ENCODE measurements at places on chromosomes 1 and 21.

DNA sequence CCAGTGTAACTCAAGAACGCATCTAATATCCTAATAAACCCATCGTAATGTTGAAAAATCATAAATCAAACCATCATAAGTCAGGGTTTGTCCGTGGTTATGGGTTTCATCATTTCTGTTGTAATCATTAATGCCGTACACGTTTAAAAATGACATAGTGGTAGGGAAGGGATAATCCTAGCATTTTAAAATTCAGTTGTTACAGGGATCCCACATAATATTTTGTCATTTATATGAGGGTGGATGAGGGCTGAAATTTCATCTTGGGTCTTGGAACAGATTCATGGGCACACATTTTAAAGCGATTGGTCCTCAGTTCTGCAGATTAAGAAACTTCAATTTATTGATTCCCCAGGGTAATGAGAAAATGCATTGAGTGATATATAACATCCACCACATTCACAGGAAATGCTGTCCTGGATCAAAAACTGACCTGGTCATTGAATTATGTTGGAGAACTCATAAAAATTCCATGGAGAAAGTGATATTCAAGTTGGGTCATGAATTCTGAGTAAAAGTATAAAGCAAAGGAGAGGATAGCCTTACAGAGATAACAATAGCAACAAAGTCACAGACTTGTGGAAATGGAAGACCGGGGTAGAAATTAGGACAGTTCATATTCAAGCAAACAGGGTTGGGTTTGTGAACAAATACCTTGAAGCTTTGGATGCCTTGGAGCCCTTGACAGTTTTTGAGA lies 1527.3 kb upstream of the TPTE start:
- no peak for DNase-seq

- no peak for DNase-seq
Measured at GRCh38 chr1:162663589-162664106, 31.4 kb downstream of the DDR2 start.

DNA sequence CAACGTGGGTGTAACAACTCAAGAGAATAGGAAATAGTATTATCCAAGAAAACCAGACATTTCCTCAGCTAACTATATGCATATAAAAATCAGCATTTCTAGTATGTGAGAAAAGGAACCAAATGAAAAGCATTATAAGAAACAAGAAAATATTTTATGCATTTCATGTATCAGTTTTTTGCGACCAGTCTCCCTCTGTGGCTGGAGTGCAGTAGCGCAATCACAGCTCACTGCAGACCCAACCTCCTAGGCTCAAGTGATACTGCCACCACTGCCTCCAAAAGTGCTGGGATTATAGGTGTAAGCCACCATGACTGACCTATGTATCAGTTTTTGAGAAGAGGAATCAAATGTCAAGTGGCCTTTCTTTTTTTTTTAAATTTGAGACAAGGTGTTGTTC lies 31.0 kb downstream of the SLC16A1 start:
- DNase-seq, result no peak

DNA sequence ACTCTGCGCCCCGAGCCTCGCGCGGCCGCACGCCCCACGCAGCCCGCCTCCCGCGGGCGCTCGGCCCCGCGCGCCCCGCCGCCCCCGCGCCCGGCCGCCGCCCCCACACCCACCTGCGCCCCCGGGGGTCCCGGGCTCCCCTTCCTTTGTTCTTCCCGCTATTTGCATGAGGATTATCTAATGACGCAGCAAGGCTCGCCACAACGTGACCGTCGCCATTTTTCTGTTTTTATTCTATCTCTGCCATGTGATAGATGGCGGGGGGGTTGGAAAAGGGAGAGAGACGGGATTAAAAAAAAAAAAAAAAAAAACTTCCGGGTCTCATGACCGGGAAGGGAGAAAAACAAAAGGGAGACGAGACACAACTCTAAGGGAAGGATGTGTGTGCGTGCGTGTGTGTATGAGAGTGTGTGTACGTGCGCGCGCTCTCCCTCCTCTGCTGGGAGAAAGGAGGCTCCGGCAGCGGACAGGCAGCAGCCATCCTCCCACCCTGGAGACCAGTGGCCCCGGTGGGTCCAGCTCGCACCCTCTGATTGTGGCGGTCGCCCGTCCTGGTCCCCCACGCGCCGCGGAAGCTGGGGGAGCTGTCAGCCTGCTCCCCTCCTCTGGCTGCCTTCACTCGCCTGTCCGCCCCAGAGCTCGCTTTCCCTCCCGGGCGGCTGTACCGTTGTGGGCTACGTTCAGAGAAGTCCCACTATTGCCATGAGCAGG lies 80.4 kb upstream of the AK4 start:
- peak; percentile 49 for DNase-seq

Measured in anterior cingulate cortex (tissue), 58 donors.